ENCODE measurements at places on chromosomes 7 and 10.

DNA sequence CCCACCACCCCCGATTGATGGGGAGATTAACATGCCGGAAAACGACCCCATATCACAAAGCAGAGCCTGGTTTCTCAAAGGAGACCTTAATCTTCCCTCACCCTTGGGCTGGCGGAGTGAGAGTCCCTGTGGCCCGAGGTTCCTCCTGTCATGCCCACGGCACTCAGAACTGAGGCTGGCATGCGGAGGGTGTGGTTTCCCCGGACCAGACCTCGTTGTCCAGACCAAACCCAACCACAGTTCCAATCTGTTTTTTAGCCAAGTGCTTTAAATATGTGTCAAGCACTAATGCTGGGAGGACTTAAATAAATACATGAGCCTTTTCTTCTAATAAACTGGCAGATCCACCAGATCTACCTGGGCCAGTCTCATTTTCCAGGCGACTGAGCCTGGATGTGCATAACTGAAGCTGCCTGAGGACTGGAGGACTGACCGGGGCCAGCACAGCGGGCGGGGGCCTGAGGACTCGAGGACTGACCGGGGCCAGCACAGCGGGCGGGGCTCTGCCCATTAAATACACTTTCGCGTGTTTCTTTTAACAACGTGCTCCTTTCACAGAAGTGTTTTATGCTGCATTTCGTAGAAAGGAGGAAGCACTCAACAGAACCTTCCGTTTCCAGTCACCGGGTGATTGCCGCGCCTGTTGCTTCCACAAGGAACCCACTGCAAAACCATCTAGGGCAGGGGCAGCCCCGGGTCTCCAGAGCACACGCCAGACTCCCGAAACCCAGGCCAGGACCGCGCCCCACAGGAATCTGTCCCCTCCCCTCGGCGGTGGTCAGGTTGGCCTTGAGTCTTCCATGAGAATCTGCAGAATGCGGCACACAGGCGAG, 334.6 kb downstream of the PTPRN2 start:
- no peak for DNase-seq

DNA sequence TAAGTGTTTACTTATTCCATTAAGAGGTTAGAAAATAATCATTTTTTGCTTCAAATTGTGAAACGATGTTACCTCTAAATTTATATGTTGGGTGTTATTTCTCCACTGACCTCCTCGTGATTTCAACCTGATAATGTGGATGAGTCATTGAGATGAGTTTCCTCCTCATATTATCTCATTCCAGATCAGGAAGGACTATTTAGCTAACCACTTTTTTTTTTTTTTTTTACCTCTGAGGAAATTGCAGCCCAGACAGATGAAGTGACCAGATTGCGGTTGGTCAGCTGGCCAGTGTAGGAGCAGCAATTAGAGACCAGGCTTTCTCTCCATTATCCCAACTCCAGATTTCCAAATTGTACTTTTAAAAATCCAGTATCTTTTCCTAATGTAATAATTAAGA, 248.7 kb downstream of the FZD1 start:
- no peak for DNase-seq

DNA sequence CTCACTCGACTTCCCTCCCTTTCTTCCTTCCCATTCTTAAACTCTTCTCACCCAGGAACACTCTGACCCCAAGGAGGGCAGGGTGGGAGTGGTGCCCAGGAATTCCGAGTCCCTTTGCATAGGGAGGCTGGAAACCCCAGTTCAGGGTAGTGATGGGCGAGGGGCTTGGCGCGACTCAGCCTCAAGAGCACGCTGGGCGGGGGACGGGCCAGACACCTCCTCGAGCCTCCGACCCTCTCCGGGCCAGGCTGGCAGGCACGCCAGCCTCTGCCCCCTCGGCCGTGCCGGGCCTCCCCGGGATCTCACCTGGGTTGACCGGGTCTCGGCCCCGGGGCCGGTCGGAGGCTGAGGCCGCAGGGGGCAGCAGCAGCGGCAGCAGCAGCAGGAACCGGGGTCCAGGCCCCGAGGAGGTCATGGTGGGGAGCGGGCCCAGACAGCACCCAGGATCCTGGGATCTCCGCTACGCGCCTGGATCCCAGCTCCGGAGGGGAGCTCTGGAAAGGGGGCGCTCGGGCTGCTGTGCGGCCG, 457 bp downstream of the PLOD3 start:
- DNase-seq = no peak

- DNase-seq = no peak
These were observed 118.3 kb downstream of the COL28A1 start for GRCh38 chr7:7417414-7417813.

DNA sequence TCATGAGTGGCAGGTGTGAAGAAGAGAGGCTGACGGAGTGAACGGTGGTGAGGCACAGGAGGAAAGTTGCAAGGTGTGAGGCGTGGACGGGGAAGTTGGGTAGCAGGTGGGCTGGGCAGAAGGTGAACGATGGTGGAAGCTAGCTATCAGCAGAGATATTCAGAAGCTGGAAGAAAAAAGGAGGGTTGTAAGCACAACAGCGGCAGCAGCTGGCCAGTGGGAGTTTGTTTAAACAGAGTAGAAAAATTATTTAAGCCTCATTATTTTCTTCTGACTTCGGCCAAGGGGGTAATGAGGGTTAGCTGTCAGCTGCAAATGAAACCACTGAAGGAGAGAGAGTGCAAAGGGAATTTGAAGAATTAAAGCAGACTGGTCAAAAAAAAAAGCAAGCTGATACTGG, 62.1 kb upstream of the PRKAR2B start:
- no peak for DNase-seq

DNA sequence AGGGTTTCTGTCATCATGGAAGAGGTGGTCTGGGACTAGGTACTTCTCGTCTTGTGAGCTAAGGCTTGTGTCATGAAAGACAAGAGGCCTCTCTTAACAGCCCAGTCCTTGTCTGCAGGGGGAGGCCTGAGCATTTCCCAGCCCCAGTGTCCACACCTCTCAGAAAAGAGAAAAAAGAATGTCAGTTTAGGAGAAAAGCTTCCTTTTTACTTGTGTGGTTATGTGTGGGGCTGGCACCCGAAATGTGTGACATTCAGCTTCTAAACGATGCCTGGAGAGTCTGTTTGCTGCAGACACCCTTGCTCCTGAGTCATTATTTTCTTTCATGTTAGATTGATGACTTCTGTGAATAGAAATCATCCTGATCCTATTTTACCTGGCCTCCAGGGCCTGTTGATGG, 67.4 kb downstream of the LANCL2 start:
- no peak for DNase-seq

- DNase-seq = no peak
These were observed 118.6 kb upstream of the PRSS58 start for GRCh38 chr7:142376356-142376997.

DNA sequence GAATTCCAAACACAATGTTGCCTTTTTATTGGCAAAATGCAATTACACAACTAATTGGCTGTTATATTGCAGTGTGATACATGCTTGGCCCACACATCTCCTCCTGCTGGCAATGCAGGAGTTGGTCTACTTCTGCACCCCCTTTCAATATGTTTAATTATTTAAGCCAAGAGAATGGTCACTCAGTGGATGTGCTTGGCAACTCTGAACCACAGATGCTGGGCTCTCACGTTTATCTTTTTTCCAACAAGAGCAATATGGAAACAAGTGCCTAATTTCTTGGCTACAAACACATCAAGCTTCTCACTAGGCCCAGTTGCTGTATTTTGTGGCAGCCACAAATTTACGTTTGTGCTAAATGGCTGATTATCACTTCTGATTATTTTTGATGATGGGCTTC, 1149.2 kb upstream of the CELF2 start:
- DNase-seq = no peak

- DNase-seq = no peak
These were observed 140.1 kb downstream of the GLI3 start for GRCh38 chr7:42096681-42097561.

GRCh38 chr10:806451-807162, 117.1 kb upstream of the DIP2C start:
- DNase-seq = no peak

Data from CD4-positive, alpha-beta T cell treated with Interleukin-17A for 1 hour (primary cell).